ENCODE measurements at places on chromosomes 13 and 19. TPM values are rescaled to one million over a fixed set of nuclear protein-coding genes. Genes with fewer than 3 reads are reported as not detected.

TEX101 gene
- total RNA-seq = not detected

GRCh38 chr13:25819856-25820530 lies 231.8 kb downstream of the SHISA2 start:
- DNase-seq = no peak

GRCh38 chr19:3691726-3692125 lies 8.5 kb downstream of the PIP5K1C start:
- DNase-seq = no peak

LRRC8E gene
- total RNA-seq = not detected

DNA sequence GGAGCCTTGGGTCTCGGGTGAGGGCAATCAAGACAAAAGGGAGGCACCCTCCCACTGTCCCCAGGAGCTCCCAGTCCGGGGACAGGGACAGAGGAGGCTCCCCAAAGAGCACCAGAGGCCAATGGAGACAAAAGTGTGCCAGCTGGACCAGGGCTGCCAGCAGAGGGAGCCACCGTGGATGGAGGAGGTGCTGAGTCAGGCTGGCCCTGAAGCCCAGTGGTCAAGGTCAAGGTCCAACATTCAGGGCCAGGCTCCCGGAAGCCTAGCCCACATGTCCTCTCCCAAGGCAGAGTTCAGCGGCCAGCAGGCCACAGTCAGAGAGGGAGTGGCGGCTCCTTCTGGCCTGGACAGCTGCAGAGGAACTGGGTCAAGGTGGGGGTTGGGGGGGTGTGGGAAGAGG lies 8.4 kb downstream of the COL5A3 start:
- DNase-seq = no peak

DNA sequence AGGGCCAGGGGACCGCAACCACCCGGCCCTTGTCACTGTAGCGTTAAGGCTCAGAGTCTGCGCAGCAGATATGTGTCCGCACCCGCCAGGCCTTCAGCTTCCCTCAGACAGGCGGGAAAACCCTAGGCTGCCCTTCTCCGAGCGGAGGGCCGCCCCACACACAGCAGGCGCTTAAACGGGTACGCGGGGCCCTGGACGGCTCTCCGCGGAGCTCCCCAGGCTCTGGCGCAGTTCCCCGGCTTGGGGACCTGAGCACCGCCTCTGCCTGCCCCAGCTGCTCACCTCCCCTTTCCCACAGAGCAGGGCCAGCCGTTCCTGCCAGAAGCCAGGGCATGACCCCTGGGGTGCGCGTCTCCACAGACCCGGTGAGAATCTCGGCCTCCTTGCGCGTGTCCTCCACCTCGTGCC lies 593 bp downstream of the ZNF135 start:
- no peak for DNase-seq

CD209 gene
- total RNA-seq = not detected

- DNase-seq = no peak
Observed at GRCh38 chr19:980133-980998, 3.8 kb upstream of the WDR18 start.

DNA sequence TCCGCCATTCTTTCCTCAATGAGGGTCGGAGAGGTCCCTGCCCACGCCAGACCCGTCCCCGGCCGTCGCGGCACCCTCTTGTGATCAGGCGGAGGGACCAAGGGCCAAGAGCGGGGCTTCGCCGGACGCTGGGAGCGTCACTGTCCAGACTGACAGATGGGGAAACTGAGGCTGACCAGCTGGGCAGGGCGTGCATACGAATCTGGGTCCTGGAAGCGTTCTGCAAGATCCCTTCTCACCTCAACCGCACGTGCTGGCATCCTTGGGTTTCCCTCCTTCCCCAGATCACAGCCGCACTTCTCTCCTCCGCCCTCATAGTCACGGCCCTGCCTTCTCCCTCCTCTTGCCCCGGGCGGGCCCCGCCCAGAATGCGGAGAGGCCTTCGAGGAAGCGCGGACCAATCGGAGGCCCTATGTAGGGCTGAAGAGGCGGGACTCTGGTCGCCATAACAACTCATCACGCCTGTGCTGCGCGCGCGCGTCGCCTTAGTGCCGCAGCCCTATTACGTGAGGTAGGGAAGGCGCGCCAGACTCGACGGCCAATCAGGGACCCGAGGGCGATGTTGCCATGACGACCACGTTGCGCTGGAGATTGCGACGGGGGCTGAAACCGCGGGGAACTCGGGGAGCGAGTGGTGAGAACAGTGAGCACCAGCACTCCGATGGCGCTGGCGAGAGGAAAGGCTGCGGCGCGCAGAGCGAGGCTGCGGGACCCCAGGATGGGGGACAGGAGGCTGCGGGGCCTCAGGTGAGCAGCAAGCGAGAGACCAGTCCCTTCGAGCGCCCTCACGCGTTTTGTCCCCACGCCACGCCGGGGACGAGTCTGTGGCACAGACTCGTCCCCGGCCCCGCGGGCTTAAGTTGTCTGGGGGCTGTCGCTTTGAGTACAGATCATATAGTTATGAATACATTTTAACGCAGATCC lies 5.7 kb downstream of the RNF225 start:
- DNase-seq = peak; percentile 100

- no peak for DNase-seq
Observed at GRCh38 chr19:42436006-42436405, 6.7 kb downstream of the CXCL17 start.

GRCh38 chr19:10352764-10353671 lies 13.6 kb upstream of the ICAM3 start:
- no peak for DNase-seq

SLC39A3 gene
- total RNA-seq = 36.9 TPM

C1QTNF9 gene
- total RNA-seq = not detected

GRCh38 chr19:2140138-2140569 lies 11.2 kb downstream of the AP3D1 start:
- no peak for DNase-seq

DNA sequence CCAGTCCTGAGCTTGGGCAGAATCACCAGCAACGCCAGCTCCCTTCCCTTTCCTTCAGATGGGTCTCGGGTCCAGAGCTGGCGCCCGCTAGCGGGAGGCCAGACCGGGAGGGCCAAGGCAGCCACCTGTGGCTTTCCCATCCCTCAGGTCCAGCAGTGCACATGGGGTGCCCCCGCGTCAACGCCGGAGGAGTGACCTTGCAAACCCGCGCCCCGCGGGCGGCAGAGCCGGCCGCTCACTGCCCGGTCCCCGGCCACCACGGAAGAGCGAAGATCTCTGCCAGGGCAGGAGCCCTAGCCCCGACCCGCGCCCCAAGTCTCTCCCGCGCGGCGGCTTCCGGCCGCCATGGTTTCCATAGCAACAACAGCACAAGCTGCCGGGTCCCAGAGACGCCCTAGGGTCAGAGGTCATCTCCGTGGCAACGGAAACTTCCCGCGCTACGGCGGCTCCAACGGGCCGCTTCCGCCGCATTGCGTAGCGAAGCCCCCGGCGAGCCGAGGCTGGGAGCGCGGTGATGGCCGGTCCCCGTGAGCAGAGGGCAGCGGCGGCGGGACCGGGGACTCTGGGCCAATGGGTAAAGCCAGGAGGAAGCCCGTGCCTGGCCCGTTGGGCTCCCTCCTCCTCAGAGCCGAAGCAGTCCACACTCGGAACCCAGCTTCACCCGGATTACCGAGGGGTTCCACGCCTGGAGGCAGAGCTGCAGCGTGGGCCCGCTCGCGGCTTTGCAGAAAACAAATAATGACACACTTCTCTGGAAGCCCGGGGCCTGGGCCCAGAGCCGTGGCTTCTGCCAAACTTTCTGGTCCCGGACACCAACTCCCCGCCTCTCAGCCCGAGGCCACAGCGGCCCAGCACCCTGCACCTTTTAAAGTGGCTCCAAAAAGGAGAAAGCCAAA lies 7.4 kb downstream of the FGF14 start:
- peak; percentile 97 for DNase-seq

FUT1 gene
- total RNA-seq = 0.09 TPM

GRCh38 chr13:90445179-90445578 lies 902.3 kb upstream of the MIR17HG start:
- no peak for DNase-seq

DNA sequence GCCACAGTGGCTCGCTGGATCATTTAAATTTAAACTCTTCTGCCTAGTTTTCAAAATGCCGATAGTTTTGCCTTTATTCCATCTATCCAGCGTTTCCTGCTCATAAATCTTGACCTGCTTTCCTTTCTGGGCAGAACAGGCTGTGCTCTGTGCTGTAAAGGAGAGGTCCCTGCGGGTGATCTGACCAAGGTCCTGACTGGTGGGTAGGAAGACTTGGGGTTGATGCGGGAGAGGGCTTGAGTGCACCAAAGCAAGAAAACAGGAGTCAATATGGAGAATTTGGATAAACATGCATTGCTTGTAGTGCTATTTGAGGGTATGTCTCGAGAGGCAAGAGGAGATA lies 533.6 kb downstream of the MYO16 start:
- no peak for DNase-seq

GRCh38 chr19:2717638-2718541 lies 3.3 kb downstream of the DIRAS1 start:
- DNase-seq = no peak

DNA sequence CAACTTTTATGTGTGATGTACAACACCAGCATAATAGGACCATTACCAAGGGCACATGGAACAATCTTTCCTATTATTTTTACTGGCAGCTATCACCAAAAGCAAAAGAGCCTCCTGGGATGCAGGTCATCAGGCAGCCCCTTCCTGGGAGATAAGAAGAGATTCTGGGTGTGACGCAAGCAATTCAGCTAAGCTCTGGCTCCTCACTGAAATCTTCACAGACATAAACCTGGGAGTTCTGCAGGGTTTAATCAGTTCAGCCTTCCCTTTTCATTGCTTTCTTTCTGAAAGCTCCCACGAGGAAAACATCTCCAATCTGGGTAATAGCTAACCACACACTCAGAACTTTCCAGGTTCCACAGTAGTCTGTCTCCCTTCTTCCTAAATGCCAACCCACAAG lies 341.1 kb downstream of the ENOX1 start:
- DNase-seq = no peak

GRCh38 chr13:84121456-84121855 lies 239.2 kb upstream of the SLITRK1 start:
- DNase-seq = no peak

PCP2 gene
- total RNA-seq = 0.56 TPM

OR7A5 gene
- not detected for total RNA-seq

RRAS gene
- 6.6 TPM for total RNA-seq

- DNase-seq = no peak
Observed at GRCh38 chr13:80551650-80552497, 210.9 kb upstream of the SPRY2 start.

- DNase-seq = no peak
Observed at GRCh38 chr13:33730619-33731018, 87.3 kb upstream of the RFC3 start.

ERICH6B gene
- not detected for total RNA-seq

NXNL1 gene
- not detected for total RNA-seq

- DNase-seq = peak; percentile 71
Observed at GRCh38 chr19:47697863-47698609, 15.2 kb upstream of the EHD2 start.

DNA sequence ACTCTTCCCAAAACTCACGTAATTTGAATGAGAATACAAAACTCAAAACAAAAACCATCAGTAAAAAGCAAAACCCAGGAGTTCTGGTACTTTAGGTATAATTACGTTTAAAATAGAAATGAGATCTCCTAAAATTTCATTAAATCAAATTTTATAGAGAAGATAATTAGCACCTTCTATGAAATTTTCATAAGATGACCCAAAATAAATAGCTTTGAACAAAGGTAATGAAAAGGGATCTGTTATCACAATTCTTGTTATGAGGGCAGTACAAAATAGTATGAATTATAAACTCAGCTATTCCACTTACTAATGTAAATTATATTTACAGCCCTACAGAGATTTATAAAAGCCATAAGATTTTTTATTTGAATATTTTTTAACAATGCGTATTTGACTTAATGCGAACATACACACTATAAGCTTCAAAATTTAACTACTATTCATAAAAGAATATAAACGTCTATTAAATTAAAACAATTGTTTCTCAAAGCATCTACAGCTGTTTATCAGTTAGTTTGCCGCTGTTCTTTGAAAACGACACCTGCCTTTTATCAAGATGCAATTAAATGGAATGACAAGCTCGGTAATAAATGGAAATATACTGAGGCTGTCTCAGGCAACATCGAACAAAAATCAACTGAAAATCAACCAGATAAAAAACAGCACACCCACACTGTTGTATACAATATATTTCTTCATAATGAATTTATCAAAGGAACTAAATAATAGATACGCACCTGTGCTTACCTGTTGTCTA lies 63.8 kb downstream of the KCNRG start:
- DNase-seq = no peak

DNA sequence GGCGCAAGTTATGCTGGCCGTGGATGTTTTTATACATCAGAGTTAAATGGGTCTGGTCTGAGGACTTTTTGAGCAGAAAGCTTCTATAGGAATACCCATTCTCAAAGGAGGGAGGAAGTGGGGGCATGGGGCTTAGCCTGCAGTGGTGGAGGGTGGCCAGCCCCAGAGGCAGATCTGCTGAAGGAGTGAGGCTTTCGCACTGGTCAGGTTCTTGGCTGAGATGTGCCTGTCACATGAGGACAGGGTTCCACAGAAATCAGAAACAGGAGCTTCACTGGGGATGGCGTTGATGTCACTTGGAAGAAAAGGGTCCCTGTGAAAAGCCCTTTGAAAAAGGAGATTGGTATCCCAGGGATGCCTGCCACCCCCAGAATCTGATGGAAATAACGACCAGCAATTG lies 100.7 kb upstream of the MCF2L start:
- no peak for DNase-seq

DNA sequence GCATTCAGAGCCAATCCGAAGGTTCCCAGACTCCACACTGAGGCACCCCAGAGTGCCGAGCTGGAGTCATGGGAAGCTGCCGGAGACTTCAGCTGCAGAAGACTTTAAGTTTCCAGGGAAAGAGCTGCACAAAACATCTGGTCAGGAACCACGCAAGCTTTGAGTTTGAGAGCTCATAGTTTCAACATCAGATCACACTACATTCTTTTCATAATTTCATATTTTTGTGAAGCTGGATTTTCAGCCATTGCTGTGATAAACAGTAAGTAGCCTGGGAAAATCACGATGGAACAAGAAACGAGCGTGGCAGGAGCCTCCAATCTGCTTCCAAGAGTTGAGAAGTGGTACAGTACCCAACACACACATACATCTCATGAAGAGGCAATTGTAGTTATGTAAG lies 25.5 kb upstream of the ATP12A start:
- DNase-seq = no peak

GRCh38 chr13:105925496-105925895 lies 610.0 kb downstream of the EFNB2 start:
- DNase-seq = no peak

CFAP97D2 gene
- total RNA-seq = not detected

MCOLN1 gene
- total RNA-seq = 20.7 TPM

FAM124A gene
- total RNA-seq = 0.26 TPM

DNA sequence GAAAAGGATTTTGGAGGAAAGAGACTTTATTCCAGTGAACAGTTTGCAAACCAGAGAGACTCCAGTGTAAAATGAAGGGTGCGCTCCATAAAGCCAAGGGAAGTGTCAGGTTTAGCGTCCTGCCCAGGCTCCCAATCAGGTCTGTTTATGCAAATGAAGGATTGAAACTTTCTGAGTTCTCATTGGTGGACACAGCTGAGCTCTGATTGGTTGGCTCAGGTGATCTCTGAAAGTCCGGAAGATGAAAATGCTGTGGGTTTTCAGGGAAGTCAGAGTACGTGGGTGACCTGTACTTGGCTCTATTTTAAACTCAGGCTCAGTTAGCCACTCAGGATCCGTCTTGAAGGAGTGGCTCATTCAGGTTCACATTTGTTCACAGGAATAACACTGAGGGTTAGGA lies 28.7 kb upstream of the CD33 start:
- peak; percentile 44 for DNase-seq
